GM23248 (cell line): ENCODE measurements at places on chromosomes 6 and 20. TPM values are rescaled to one million over a fixed set of nuclear protein-coding genes. Genes with fewer than 3 reads are reported as not detected.
A peak's percentile ranks its signal among the peaks of the same experiment; 100 is the strongest.

GRCh38 chr6:11350294-11350693 is 117.8 kb upstream of the NEDD9 start:
- no peaks in the 10 kb centered on the region for H3K4me1 ChIP-seq
- H3K27ac ChIP-seq, result no peak overlapping the region
- H3K27me3 ChIP-seq, result no peaks in the 10 kb centered on the region
- no peaks in the 10 kb centered on the region for H3K36me3 ChIP-seq
- H3K4me3 ChIP-seq, result no peak overlapping the region

- no peaks in the 10 kb centered on the region for H3K27me3 ChIP-seq
- H3K36me3 ChIP-seq, result peaks cover 10% of the 10 kb centered on the region
- H3K4me3 ChIP-seq, result no peak overlapping the region
- H3K27ac ChIP-seq, result no peak overlapping the region
Measured at GRCh38 chr6:43196337-43196736, 14.3 kb downstream of the CUL9 start.

Gene OXT
- 0.40 and 0.70 TPM in 2 replicates for polyA plus RNA-seq

Gene LIN28B
- 0.04 TPM in 1 of 2 replicates, not detected in the other for polyA plus RNA-seq

DNA sequence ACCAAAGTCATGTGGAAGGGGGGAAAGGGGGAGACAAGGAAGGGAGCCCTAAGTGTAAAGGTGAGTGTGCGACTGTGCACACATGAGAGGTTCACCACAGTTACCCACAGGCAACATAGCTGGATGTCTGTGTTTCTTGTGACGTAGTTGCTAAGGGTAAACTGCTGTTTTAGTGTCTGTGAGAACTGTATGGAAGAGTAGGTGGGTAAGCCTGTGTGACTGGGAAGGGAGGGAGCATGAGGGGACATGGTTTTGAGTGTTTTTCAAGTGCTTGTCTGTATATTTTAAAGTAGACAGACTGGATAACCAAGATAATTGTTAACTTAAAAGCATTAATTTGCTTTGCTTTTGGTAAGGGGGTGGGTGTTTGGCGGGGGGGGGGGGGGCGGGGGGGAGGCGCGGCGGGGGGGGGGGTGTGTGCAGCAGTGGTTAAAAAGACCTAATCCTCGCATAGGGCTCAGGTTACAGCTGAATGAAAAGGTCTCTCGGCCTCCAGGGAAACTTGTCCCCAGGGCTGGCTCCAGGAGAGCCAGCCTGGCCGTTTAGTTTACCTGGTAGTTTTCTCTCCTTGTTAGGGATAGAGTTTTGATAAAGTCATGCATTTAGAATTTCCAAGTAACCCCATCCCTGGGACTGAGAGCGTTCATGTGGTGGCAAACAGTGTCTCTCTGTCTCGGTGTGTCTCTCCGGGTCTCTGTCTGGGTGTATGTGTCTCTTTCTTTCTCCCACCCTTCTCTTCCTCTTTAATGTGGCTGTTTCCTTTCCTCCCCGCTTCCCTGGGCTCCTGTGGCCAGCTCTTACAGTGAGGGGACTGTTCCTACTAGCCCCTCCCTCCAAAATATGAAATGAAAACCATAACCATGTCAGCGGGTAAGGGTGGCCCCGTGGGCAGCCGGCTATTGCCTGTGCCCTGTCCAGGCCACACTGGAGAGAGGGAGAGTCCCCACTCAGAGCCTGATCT is 3.4 kb downstream of the SCUBE3 start:
- H3K27ac ChIP-seq, result peak overlapping the region; percentile 34
- H3K27me3 ChIP-seq, result no peaks in the 10 kb centered on the region
- DNase-seq, result no peak
- peaks cover 34% of the 10 kb centered on the region for H3K4me1 ChIP-seq
- H3K36me3 ChIP-seq, result no peaks in the 10 kb centered on the region

Gene CAP2
- 22.5 and 23.2 TPM in 2 replicates for polyA plus RNA-seq

Gene C4B
- 1.1 and 2.6 TPM in 2 replicates for polyA plus RNA-seq

DNA sequence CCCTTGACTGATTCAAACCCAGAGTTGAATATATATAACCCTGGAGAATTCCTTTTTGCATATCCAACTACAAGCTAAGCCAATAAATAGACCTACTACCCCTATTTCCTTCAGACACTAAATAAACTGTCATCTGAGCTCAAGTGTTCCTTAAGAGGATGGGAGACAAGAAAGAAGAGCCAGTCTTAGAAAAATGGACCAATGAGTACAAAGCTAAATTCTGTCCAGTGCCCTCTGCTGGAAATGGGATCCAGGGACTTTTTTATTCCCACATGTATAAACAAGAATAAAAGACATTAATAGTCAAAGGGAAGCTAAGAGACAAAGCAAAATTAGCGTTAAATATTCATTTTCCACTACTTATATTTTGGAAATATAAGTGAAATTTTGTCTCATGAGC is 4.8 kb downstream of the PPP1R10 start:
- H3K4me3 ChIP-seq, result no peak overlapping the region
- peaks cover 19% of the 10 kb centered on the region for H3K36me3 ChIP-seq
- DNase-seq, result peak; percentile 66

GRCh38 chr20:15675061-15675514 is 898.2 kb downstream of the KIF16B start:
- no peaks in the 10 kb centered on the region for H3K27me3 ChIP-seq
- no peak overlapping the region for H3K27ac ChIP-seq
- H3K4me1 ChIP-seq, result peaks cover 50% of the 10 kb centered on the region
- no peak overlapping the region for H3K4me3 ChIP-seq
- DNase-seq, result no peak

Gene SLC44A4
- polyA plus RNA-seq, result not detected in 2 replicates

DNA sequence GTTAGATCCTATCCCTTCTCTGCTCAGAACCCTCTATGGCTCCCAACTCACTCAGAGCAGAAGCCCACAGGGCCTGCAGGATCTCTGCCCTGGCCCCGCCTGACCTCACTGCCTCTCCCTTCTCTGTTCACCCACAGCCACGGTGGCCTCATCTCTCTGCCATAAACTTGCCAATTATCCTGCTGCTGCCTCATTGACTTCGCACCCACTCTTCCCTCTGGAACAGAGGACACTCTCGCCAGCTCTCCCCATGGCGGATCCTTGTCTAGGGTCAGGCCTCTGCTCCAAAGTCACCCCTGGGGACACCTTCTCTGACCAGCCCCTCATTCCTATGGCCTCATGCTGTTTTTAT is 86.4 kb downstream of the CEBPB start:
- H3K36me3 ChIP-seq, result no peaks in the 10 kb centered on the region
- no peaks in the 10 kb centered on the region for H3K4me1 ChIP-seq
- H3K27me3 ChIP-seq, result no peaks in the 10 kb centered on the region
- no peak overlapping the region for H3K4me3 ChIP-seq

DNA sequence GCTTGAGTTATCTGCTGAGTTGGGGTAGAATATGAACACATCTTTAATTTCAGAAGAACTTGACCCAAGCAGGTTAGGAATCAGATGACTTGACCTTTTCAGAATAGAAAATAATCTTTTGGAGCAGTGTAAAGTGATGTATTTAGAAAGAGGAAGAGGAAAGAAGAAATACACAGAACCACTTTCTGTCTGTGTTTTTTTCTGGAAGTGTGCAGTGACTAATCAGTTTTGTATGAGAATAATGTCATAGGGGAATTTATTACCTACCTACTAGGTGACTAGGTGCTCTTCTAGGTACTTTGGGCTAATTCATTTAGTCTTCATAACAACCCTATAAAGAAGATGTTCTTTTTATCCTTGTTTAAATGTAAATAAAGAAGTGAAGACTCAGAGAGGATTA is 3.0 kb downstream of the PPP1R14C start:
- H3K27ac ChIP-seq, result no peak overlapping the region
- H3K4me1 ChIP-seq, result peaks cover 29% of the 10 kb centered on the region
- no peaks in the 10 kb centered on the region for H3K27me3 ChIP-seq

- H3K4me1 ChIP-seq, result peaks cover 20% of the 10 kb centered on the region
- peak; percentile 93 for DNase-seq
- H3K4me3 ChIP-seq, result peak overlapping the region; percentile 77
- H3K27ac ChIP-seq, result peak overlapping the region; percentile 95
Measured at GRCh38 chr20:2102585-2103460, 1.2 kb downstream of the STK35 start.

- no peaks in the 10 kb centered on the region for H3K27me3 ChIP-seq
- H3K36me3 ChIP-seq, result peaks cover 22% of the 10 kb centered on the region; the same call in 1 of the 2 replicates
- DNase-seq, result peak; percentile 19
- no peak overlapping the region for H3K4me3 ChIP-seq
- no peak overlapping the region for H3K27ac ChIP-seq
Measured at GRCh38 chr6:71292001-71292400, 3.4 kb downstream of the OGFRL1 start.

GRCh38 chr6:85135376-85136094 is 314.3 kb upstream of the NT5E start:
- H3K27me3 ChIP-seq, result no peaks in the 10 kb centered on the region
- no peaks in the 10 kb centered on the region for H3K36me3 ChIP-seq
- peak; percentile 79 for DNase-seq
- peak overlapping the region; percentile 52 for H3K27ac ChIP-seq

DNA sequence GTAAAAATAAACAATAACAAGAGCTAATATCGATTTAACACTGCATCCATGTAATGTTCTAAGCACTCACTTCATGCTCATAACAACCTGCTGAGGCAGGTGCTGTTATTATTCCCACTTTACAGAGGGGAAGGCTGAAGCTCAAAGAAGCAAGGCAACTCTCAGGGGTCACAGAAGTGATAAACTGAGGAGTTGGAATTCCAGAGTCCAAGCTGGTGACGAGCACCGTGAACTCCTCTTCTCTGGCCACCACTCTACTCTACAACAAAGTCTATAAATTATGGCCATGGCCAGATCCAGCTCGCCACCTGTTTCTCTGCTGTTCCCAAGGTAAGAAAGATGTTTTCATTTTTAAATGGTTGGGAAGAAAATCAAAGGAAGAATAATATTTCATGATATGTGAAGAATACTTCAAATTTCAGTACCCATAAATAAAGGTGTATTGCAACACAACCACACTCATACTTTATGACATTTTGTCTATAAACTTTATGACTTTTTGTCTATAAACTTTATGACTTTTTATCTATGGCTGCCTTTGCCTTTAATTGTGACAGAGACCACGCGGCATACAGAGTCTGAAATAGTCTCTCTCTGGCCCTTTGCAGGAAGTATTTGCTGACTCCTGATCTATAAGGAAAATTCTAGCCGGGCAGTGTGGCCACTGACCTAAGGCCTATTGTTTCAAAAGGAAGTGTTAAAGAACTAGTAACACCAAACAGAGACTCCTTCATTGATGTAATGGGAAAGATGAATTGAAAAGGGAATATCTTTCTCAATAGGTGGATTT is 113.2 kb upstream of the KCNG1 start:
- no peak overlapping the region for H3K27ac ChIP-seq
- DNase-seq, result no peak
- H3K36me3 ChIP-seq, result no peaks in the 10 kb centered on the region
- H3K27me3 ChIP-seq, result no peaks in the 10 kb centered on the region

GRCh38 chr6:139979021-139979725 is 604.7 kb upstream of the CITED2 start:
- no peaks in the 10 kb centered on the region for H3K36me3 ChIP-seq
- no peak overlapping the region for H3K4me3 ChIP-seq
- no peak for DNase-seq
- H3K27me3 ChIP-seq, result no peaks in the 10 kb centered on the region
- H3K4me1 ChIP-seq, result peaks cover 63% of the 10 kb centered on the region

GRCh38 chr6:27518881-27519795 is 46.2 kb upstream of the ZNF184 start:
- H3K27me3 ChIP-seq, result peaks cover 26% of the 10 kb centered on the region
- no peaks in the 10 kb centered on the region for H3K36me3 ChIP-seq
- H3K27ac ChIP-seq, result peak overlapping the region; percentile 85
- peak; percentile 93 for DNase-seq

Gene MLIP
- polyA plus RNA-seq, result not detected in 2 replicates

- no peaks in the 10 kb centered on the region for H3K36me3 ChIP-seq
- H3K4me1 ChIP-seq, result peaks cover 14% of the 10 kb centered on the region
- H3K4me3 ChIP-seq, result peak overlapping the region; percentile 93
- DNase-seq, result no peak
Measured at GRCh38 chr6:144285548-144285797, 338 bp downstream of the UTRN start.

Gene C20orf173
- not detected in 2 replicates for polyA plus RNA-seq

DNA sequence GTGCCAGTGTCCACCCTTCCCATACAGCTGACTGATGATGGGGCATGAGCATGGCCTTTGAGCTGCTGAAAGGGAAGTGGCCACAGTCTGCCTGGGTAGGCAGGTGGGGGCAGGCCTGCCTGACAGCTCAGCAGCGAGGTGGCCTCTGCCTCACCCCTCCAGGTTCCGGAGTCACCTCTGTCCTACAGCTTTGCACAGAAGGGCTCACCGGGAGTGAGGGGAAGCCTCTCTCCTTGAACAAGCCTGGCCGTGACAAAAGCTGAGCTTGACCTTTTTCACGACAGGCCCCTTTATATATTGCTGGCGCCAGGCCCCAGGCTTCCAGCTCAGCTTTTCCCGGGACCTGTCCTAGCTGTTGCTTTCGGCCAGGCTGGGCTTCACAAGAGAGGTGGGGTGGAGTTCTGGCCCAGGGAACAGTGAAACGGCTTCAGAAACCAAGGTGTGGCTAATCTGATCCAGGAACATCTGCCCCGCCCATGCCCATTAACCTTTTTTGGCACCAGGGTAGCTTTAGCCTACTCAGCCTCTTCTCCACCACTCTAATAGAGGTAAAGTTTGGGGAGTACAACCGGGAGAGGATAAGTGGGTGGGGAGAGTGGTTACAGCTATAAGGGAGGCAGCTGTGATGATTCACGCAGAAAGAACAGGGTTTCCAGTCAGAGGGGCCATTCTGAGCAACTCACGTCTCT is 42.9 kb downstream of the C6orf132 start:
- peaks cover 32% of the 10 kb centered on the region for H3K4me1 ChIP-seq
- H3K27me3 ChIP-seq, result no peaks in the 10 kb centered on the region
- peak overlapping the region; percentile 41 for H3K4me3 ChIP-seq
- peak overlapping the region; percentile 94 for H3K27ac ChIP-seq

DNA sequence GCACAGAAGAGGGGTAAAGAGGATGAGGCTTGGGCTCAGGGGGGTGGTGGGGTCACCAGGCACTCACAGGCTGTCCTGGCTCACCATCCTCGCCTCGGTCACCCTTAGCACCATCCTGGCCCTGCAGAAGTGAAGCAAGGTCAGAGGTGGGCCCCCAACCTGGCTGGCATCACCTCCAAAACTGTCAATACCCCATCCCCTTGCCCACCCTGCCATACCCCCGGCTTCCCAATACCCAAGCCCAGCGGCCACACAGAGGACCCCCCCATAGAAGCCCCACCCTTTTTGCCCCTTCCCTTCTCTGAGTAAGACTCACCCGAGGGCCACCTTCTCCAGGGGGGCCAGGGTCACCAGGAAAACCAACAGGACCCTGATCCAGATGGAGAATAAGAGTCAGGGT is 23.6 kb downstream of the COL11A2 start:
- H3K4me1 ChIP-seq, result no peaks in the 10 kb centered on the region
- H3K36me3 ChIP-seq, result no peaks in the 10 kb centered on the region
- no peaks in the 10 kb centered on the region for H3K27me3 ChIP-seq
- no peak overlapping the region for H3K4me3 ChIP-seq
